Suppressor macrophage (primary cell): ENCODE measurements at places on chromosomes 13 and 19.

GRCh38 chr13:74919914-74920313 lies 562.1 kb downstream of the TBC1D4 start:
- DNase-seq = no peak

- peak; percentile 49 for DNase-seq
Measured at GRCh38 chr13:80399340-80400163, 58.6 kb upstream of the SPRY2 start.

GRCh38 chr13:32022311-32022710 lies 9.3 kb upstream of the FRY start:
- peak; percentile 43 for DNase-seq

DNA sequence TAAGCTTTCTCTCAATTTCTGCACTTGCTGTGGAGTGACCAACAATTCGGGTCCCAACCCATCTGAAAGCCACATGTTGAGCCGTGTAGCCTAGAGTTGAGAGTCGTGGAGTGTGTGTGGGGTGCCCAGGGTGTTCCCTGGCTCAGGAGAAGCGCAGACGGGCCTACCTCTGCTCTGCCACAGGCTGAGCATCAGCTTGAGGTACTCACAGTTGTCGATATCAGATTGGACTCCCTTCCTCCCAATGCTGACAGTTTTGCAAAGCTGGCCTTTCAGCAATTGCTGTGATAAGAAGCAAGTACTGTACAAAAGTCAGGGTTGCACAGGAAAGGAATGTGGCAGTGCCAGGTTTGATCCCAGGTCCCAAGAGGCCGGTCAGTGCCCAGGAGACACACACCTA lies 133.4 kb upstream of the SPACA7 start:
- DNase-seq = no peak

DNA sequence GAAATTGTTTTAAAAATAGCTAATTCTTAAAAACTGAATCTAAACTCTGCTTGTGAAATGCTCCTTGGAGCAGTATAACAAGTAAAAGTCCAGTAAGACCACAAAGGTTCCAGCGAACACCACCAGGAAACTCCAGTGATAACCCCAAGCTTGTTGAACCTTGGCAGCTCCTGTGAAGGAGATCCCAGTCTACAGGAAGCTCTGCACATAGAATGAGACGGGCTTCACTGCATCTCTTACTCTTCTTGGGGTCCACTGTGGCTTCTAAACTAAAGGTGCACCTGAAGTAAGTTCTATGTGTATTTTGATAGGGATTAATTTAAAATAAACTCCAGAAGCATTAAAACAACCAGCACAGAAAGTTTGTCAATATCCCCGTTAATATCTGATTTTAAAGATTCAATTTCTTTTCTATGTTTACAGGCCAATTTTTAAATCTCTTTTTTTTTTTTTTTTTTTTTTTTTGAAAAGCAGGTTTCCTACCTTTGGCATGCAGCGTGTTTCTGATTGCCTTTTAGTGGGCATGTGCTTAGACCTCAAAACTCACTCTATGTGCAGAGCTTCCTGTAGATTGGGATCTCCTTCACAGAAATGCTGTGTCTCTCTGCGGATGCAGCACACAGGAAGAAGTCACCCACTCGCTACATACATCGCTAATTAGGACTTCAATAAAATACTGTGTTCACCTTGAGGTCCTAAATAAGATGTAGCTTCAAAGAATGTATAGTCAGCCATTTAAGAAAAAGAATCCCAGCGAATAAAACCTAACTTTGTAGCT lies 508.5 kb downstream of the KLF12 start:
- no peak for DNase-seq

GRCh38 chr13:52793515-52794061 lies 54.0 kb upstream of the CNMD start:
- DNase-seq = no peak

GRCh38 chr13:65826657-65827056 lies 1403.5 kb downstream of the PCDH9 start:
- no peak for DNase-seq

DNA sequence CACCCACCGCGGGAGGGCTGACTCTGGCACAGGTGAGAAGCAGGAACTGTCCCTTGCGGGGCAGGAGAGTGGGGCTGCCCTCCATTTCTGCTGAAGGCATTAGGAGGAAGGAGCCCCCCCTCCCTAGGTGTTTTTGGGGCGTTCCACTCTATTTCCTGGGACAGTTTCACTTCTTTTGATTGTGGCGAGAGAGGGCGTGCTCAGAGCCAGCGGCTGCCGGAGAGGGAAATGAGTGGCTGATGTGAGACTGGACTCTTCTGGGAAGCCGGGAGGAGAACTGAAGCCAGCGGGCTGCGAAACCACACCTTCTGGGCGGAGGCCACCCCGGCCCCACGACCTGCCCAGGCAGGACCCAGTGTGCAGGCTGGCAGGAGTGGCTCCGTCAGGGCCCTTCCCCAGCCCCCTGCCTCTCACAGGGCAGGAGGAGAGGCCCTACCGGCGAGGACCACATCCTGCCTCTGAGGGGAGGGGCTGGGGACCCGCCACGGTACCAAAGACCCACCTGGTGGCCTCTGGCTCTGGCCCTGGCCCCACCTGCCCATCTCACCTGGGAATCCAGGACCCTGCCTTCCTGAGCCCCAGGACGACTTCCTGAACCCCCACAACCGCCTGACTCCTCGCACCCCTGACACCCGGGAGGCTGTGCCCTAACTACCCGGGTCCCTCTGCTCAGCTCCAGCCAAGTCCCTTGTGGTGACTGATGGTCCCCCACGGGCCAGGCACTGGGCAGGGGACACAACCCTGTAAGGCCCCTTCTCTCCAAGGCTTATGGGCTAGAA lies 25.9 kb downstream of the MPND start:
- peak; percentile 86 for DNase-seq

DNA sequence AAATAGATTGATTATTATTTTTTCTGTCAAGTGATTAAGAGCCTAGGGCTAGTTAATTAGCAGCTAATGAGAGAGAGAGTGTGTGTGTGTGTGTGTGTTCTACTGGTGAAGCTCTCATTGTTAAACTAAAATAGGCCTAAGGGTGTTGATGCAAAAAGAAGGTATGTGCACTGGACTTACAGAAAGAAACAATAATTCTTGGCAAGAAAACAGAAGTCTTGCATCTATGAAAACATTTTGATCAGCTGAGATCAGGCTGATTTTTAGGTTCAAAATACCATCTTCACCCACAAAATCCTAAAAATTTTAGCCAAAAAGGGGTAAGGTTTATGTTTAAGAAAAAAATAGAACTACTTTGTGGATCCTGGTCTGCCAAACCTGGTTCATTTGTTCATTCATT lies 106.5 kb downstream of the POSTN start:
- DNase-seq = no peak

DNA sequence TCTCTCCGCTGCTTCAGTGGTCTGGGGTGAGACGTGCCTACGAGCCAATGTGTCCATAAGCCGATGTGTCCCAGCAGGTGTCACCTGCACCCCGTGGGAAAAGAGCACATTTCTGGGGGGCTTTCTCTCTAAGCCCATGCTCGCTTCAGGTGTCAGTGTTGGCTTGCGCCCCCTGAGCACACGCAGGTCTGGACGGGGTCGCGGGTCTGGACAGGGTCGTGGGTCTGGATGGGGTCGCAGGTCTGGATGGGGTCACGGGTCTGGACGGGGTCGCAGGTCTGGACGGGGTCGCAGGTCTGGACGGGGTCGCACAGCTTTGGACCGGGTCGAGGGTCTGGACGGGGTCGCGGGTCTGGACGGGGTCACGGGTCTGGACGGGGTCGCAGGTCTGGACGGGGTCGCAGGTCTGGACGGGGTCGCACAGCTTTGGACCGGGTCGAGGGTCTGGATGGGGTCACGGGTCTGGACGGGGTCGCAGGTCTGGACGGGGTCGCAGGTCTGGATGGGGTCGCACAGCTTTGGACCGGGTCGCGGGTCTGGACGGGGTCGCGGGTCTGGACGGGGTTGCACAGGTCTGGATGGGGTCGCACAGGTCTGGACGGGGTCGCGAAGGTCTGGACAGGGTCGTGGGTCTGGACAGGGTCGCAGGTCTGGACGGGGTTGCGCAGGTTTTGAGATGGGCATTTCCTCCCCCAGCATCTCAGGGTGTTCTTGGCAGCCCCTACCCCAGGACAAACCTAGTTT lies 24.5 kb upstream of the TFDP1 start:
- DNase-seq = no peak

DNA sequence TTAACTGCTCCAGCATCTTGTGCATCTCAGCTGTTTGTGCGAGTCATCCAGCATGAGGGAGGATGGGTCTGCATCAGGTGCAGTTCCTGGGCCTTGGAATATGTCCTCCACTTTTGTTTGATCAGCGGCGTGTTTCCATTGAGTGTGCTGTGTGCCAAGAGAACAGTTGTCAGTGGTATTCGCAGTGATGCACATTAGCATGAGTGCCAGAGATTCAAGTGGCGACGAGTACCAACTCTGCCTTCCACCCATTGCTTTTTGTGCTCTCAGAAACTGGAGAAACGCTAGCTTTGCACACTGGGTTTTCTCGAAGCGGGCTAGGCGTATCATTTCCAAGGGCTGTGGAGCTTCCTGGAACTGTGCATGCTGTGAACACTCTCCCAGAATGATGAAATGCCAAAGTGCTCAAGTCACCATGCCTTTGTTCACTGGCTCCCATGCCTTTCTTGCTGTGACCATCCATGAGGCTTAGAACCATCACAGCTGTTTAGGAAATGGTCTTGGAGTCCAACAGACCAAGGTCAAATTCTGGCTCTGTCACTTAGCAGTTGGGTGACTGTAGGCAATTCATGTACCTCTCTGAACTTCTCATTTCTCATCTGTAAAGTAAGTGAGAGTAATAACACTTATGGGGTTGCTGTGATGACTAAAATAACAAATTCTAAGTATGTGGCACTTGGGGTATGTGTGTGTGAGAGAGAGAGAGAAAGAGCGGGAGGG lies 18.4 kb downstream of the LRCH1 start:
- DNase-seq = no peak

- DNase-seq = no peak
Measured at GRCh38 chr13:75637181-75637750, 1.1 kb downstream of the LMO7 start.

- DNase-seq = no peak
Measured at GRCh38 chr13:84668637-84669036, 786.4 kb upstream of the SLITRK1 start.

- DNase-seq = peak; percentile 41
Measured at GRCh38 chr19:17553256-17553655, 2.2 kb upstream of the COLGALT1 start.

- no peak for DNase-seq
Measured at GRCh38 chr19:5498830-5499550, 43.8 kb downstream of the ZNRF4 start.

DNA sequence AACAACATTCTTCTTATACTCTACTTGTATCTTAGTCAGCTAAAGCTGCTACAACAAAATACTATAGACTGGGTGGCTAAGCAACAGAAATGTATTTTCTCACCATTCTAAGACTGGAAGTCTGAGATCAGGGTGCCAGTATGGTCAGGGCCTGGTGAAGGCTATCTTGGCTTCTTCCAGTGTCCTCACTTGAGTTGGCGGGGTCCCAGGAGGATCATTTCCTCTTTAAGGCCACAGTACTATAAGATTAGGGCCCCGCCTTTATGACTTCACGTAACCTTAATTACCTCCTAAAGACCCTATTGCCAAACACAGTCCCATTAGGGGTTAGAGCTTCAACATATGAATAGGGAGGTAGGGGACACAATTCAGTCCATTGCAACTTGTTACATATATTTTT lies 30.7 kb upstream of the DOCK9 start:
- DNase-seq = no peak

DNA sequence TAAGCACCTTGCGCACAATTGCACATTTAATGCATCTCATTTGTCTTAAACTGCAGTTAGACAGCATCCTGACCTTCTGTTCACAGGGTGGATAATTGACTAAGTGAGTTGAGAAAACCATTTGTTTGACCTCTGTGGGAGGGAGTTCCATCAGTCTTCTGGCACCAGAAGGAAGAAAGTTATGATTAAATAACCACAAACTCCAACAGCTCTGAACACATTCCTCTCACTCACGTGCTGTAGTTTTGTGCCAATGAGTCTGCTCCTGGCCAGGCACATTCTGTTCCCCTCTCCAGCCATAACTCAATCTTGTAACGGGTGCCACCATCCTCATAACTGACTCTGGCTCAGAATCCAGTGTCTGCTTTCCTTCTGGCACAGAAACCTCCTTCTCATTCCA lies 817.2 kb downstream of the SLITRK1 start:
- no peak for DNase-seq

GRCh38 chr19:33339016-33339984 lies 34.2 kb upstream of the CEBPG start:
- no peak for DNase-seq

DNA sequence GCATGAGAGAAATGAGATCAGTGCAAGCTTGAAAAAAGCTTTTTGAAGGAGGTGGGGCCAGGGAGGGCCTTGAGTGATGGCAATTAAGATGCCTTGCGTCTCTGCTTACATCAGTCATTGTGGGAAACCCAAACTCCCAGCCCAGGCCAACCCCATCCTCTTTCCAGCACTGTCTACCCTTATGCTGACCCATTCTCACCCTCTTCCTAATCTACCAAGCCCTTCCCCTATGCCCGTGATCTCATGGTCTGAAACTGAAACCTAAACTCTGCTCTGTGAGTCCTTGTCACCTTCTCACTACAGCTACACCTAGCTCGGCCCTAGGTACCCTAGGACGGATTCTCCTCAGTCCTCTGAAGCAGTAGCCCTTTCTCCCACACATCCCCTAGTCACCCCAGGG lies 36.0 kb upstream of the SERP2 start:
- no peak for DNase-seq

DNA sequence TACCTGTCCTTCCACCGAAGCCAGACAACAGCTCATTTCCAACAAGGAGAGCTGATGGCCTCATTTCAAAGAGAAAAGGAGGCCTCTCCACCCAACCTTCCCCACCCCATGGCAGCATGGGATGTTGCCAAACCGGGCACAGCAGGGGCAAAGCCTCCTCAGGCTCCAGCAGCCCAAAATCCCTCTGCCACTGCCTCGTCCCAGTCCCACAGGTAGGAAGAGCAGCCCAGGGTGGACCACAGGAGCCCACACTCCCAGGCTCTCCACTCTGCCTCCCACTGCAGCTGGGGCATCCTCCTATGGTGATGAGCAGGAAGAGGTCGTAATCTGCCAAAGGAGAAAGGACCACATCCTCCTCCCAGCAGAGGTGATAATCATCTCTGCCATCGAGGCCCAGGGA lies 50.9 kb downstream of the PEPD start:
- no peak for DNase-seq
